ENCODE measurements at places on chromosomes 5 and 9.
A peak's percentile ranks its signal among the peaks of the same experiment; 100 is the strongest.

DNA sequence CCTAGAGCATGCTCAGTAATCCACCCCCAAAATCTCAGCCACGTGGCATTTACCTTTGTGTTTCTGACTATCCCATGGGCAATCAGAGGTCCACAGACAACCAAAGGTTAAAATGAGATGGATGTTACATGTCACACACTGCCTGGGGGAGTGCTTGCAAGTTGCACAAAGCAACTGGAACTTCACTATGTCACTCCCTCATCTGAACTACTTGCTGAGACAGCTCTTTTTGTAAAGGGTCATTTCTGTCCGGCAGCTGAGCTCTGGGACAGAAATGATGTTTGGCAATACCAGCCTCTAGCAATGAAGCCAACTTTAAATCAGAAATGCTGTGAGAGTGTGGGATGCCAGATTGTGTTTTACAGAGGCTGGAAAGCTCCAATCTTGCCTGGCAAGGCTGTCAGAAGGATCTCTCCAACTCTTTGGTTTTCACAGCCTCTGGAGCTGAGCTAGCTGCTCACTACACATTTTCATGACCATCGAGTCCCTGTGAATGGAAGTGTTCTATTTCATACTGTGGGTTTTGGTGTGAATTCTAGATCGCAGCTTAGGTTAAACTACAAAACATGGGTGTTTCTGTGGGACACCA, 66.3 kb upstream of the TMEM215 start:
- DNase-seq: no peak

DNA sequence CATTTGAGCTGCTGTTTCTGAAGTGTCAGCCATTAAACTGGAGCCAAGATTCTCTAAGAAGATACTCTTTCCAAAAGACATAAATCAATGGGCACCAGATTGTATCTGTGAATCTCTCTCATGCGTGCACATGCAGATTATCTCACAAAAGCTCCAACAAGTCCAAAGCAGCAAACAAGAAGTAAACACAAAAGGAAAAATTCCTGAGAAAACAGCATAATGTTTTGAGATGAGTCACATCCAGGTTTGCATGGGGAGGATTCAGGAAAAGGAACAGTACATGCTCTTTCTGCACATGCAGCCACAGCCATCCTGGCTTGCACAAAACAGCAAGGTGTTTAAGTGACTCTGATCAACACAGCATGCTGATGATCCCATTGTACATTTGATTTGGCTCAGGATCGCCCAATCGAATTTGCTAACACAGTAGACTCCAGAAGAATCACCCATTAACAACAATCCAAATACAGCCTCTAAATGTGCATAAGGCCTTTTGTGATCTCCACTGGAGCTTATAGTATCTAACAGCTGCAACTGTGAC, 143.1 kb downstream of the ELAVL2 start:
- DNase-seq: no peak

- no peak for DNase-seq
Observed at GRCh38 chr5:91027405-91028139, 355.5 kb downstream of the ARRDC3 start.

DNA sequence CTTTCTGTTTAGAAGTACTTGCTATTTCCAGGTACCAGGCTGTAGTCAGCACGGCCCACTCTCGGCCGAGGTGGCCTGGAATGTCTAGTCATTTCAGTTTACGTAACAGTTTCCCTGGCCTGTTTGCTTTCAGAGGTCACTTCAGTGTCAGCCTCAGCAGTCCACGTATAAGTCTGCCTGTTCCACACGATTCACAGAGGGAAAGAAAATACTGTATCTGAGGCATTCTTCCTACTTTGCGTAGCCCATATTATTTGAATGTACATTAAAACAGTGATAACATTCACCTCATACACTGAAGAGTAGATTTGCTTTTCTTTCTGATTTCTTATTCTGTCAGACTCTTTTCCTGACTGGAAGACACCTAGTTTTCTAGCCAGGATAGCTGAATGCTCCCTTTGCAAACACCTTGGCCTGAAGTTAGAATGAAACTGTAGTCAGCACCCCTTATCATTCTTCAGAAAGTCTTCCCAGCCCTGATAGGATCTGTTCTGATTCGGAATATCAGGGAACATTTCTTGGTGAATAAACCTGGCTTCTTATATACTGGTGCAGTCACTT, 140.9 kb downstream of the AOPEP start:
- no peak for DNase-seq

DNA sequence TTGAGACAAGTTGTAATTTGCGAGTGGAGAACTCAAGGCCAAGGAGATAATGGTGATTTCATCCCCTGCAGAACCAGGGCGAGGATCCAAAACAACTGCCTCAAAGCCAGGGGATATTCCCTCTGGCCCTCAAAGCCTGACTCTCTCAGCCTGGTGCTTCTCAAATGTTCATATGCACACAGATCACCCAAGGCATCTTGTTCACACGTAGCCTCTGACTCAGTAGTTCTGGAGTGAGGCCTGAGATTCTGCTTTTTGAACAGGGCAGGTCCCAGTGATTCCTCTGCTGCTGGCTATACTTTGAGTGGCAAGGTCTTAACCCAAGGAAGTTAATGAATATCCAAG, 30.2 kb upstream of the WWC1 start:
- DNase-seq: no peak

- no peak for DNase-seq
Observed at GRCh38 chr9:96047741-96048103, 172.2 kb downstream of the ERCC6L2 start.

- no peak for DNase-seq
Observed at GRCh38 chr9:13962006-13962405, 351.9 kb downstream of the NFIB start.

DNA sequence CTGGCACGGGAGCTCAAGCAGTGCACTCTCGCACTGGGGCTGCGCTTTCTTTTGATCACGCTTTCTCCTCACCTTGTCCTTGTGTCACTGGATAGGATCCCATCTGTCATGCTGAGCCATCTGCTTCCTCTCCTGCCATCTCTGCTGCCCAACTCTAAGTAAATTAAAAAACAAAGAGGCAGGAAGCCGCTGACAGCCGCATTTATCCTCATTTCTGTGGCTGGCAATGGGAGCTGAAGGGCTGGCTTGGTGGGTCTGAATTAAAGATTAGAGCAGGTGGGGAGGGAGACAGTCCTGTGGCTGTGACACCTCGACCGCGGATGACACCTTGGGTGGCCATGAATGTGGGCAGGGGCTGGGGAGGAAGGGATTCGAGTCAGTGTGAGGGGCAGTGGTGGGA, 159.2 kb upstream of the ALDH1B1 start:
- no peak for DNase-seq

GRCh38 chr9:81530310-81530810, 159.0 kb downstream of the TLE1 start:
- no peak for DNase-seq

DNA sequence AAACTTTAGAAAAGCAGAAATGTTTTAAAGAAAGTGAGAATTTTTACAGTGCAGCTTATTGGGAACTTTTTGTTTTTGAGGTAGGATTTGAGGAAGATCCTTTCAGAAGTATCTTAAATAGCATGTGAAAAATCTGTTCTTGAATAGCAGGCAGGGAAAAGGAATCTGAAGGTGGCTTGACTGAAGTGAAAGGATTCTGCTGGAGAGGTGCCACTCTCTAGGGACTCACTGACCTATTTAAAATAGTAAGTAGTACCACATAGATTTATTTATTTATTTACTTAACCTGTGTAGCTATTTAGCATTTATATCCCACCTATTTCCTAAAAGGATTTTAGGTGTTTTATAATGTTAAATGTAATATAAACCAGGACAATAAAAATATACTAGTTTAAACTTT, 69.1 kb downstream of the NIPBL start:
- DNase-seq: no peak

DNA sequence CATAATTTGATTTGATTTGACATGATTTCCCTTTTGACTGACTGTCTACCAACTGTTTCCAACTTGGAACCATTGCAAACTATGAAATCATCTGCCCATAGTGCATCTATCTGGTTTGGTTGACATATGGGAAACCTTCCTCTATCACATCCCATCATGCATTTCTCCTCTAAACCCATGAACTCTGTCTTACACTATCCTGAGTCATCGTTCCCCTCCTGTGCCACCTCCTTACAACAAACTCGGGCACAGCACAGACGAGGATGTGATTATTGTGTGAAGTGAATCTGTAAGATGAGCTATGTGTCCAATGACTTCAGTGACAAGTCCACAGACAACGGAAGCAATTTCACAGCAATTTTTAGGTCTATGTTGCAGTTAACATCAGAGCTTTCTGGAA, 126.1 kb downstream of the NPR3 start:
- DNase-seq: no peak

GRCh38 chr5:132467287-132467984, 23.1 kb downstream of the IRF1 start:
- DNase-seq: no peak

DNA sequence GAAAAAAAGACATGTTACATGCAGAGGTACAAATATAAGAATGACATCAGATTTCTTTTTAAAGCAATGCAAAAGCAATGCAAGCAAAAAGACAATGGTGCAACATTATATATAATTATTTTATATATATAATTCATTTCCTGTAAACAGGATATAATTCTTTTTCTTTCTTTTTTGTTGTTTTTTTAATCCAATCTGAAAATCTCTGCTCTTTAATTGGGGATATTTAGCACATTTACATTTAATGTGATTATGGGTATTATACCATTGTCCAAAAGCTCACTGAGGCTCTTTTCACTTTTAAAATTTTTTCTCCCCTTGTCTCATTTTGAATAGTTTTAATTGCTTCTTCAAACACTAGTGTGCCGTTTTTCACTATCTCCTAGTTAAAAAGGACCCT, 148.9 kb downstream of the FGF18 start:
- DNase-seq: no peak

DNA sequence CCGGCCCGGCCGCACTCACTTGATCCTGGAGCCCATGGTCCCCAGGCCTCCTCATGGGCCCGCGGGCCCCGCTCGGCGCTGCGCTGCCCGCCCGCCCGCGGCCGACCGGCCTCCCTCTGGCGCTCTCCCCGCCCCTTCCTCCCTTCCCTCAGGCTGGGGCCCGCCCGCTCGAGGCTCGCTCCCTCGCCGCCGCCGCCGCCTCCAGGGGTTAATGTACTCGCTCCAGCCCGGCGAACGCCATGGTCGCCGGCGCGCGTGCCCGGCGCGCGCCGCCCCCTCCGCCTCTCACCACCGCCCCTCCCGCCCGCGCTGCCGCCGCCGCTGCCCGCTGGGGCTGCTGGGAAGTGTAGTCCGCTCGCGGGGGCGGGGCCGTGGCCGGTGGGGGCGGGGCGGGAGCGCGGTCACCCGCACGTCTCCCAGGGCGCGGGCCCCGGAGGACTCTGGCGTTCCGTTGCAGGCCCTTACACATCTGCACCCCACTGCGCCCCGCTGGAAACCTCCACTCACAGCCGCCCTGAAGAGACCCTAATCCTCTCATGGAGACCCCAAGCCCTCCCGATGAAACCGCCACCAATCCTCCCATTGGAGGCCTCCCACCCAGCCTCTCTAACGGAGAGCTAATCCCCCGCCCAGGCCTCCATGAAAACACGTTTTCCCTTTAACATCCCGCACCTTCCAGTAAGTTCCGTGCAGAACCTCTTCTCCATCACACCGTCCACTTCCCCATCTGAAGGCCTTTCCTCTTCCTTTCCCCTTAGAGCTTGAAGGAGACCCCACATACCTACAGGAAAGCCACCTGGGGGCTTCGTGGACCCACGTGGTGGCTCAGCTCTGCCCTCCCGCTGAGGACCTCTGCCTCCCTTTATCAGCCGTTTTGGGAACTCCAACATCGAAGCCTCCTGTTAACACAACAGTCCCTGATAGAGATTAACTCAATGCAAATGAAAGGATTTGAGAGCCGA, at the start of gene DENND1A:
TSS of gene DENND1A (minus strand) at position 257 of the 962 bp plus-strand sequence. CDS start at position 36, 221 bp downstream.
- DNase-seq: peak; percentile 92

- DNase-seq: no peak
Observed at GRCh38 chr5:149567226-149567625, 14.1 kb upstream of the ARHGEF37 start.

DNA sequence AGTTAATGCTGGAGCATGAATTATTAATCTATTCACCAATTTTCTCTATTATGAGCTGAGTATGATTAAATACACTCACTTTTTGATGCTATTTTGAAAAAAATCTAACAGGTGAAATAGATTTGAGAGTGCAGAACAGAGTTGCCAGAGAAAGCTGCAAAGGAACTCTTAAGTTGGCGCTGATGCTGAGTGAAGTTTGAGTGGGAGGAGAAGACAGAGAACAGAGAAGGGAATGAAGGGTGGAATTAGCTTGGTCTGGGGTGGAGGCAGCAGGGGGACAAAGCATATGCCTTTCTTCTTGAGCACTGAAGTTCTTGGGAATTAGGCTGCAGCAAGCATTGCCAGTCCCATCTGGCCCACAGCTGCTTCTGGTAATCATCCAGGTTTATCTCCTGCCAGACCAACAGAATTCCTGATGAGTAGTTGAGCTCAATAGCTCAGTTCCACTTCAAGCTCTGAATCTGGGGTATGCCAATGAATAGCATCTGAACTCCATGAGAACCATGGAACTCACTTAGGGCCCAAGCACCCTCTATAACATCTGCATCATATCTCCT, 290.1 kb downstream of the HINT1 start:
- DNase-seq: no peak

DNA sequence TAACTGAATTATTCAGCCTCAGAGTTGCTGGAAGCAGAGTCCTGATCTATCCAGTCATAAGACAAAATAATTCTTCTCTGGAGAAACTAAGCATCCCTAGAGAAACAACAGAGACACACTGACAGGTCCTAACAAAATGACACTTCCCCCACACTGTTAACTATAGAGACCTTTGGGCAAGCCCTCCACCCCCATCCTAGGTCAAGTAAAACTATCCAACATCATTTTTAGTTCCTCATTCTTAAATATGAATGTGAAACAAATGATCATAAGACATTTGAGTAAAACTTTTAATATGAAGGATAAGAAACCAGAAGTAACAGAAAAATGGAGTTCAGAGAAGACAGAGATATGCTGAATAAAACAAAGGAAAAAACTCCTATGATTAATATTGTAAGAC, 30.9 kb downstream of the CNTLN start:
- no peak for DNase-seq

DNA sequence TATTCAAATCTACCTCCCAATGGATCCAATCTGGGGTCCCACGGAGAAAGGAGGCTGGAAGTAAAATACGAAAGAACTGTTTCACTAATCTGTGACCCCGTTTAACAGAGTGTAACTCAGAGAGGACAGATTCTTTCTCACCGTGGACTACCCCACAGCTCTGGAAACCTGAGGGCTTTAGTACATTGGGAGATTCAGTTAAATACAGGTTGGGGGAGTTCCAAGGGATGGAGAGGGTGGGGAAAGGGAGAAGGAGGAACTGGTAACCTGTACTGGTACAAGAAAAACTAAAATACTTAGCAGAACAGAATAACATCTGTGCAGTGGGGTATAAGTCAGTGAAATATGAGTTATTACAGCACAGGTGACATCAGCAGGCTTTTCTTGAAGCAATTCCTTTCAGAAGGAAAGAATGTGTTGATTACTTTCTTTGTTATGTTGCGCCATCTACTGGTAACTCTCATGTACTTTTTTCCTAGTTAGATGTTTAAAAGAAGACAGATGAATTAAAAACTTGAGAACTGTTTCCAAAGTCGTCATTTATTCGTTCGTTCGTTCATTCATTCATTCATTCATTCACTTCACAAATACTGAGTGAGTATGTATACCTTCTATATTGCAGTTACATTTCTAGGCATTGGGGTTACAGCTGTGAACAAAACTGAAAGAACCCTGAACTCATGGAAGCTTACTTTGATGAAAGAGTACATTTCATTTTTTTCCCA, 30.0 kb upstream of the STOM start:
- DNase-seq: peak; percentile 68

- no peak for DNase-seq
Observed at GRCh38 chr5:112386766-112387165, 32.3 kb downstream of the EPB41L4A start.

GRCh38 chr5:134088994-134089560, 25.4 kb upstream of the TCF7 start:
- no peak for DNase-seq

Measured in CD4-positive, alpha-beta T cell treated with Interleukin-1 beta for 1 hour (primary cell).